ENCODE measurements at places on chromosomes 4 and X.

- DNase-seq, result no peak
These were observed 50.3 kb upstream of the HGFAC start for GRCh38 chr4:3391422-3391821.

DNA sequence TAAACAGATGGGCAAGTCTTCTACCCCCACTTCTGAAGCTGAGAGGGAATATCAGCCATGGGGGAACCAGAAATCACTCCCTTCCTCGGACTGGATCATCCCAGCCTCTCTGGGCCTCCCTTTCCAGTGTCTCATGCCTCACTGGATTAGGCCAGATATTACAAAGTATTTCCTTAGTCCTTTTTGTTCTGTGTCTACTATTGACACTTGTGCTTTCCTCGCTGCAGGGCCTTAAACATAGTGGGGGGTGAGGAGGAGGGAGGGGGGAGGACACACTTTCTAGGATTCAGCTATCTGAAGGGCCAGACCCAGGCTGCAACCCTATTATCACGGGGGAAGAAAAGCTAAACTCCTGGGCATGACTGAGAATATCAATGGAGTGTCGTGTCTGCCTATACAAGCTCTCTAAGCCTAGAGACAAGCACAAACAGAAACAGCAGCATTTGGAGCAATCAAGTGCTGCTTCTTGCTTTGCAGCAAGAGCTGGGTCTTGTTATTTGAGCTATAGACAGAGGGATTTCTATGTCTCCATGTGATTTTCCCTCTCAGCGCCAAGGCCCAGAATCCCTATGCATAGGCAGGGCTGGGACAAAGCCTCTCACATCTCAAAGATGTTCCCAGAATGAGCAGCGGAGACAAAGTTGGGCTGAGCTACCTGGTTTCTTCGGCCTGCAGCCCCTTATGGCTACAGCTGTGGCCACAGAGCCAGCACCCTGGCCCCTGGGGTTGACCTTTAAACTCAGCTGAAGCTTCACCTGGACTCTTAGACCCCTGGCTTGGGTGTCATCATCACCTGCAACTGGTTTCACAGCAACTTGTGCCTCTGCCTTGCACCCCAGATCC, 20.2 kb downstream of the PJA1 start:
- DNase-seq, result no peak

DNA sequence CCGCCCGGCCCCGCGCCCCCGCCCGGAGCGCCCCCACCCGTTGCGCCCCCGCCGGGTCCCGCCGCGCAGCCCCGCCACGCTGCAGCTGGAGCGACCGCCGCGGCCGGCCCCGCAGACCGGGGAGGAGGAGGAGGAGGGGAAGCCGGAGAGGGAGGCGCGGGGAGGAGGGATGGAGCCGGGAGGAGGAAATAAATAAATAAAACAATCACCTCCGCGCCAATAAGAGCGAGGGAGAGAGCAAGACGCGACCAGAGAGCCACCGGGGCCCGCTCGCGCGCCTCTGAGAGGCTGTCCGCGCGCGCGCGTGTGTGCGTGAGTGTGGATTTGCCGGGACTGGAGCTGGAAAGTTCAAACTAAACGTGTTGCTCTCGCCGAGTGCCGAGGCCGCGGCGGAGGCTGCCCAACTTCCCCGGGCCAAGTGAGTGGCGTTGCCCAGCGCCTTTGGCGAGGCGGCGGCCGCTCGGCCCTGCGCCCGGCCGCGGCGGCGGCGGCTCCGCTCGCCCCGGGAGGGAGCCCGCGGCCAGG, 2184.4 kb upstream of the TENM3 start:
- no peak for DNase-seq

DNA sequence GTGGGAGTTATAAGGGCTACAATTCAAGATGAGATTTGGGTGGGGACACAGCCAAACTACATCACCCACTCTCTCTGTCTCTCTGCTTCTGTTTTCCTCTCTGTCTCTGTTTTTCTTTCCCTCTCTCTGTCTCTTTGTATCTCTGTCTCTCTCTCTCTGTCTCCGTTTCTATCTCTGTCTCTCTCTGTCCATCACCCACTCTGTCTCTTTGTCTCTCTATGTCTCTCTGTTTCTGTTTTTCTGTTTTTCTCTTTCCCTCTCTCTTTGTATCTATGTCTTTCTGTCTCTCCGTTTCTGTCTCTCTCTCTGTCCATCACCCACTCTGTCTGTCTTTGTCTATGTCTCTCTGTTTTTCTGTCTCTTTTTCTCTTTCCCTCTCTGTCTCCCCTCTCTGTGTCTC, 25.3 kb downstream of the IL3RA start:
- no peak for DNase-seq

GRCh38 chrX:7570432-7571029, 272.4 kb upstream of the VCX start:
- no peak for DNase-seq

DNA sequence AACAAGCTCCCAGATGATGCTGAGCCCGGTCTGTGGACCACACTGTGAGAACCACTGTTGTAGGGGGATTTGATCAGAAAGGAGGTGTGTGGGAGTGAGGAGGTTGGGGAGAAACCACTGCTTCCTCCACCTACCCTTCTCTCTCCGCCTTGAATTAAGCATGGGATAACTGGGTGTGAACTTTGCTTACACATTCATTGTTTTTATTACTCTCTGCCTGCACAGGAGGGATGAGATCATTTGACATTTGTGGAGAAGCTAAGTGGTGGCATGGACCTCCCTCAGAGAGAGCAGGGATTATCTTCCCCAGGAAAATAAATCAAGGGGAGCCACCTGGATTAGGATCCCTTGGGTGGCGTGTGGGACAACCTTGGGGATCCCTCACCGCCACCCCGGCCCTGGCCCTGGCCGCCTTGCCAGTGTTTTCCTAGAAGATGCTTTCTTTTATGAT, 212.1 kb upstream of the ATP6AP2 start:
- no peak for DNase-seq

- DNase-seq, result no peak
These were observed 40.8 kb upstream of the FAT1 start for GRCh38 chr4:186764457-186764856.

DNA sequence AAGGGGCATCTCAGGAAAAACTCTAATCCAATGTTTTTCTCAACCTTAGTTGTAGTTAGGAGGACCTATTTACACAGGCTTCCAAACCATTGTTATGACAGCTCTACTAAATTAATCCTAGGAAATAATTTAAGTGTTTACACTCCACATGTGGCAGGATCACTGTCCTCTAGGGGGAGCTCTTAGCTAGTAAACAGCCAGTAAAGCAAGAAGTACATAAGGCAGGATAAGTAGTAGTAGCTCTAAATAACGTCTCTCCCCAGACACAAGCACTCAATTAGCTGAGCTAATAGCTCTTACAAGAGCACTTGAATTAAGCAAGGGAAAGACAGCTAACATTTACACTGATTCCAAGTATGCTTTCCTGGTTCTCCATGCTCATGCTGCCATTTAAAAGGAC, 37.3 kb downstream of the NUDT11 start:
- peak; percentile 20 for DNase-seq

- DNase-seq, result no peak
These were observed 81.7 kb upstream of the GPM6B start for GRCh38 chrX:13898603-13899002.

GRCh38 chr4:18057821-18058533, 36.4 kb upstream of the LCORL start:
- DNase-seq, result no peak

DNA sequence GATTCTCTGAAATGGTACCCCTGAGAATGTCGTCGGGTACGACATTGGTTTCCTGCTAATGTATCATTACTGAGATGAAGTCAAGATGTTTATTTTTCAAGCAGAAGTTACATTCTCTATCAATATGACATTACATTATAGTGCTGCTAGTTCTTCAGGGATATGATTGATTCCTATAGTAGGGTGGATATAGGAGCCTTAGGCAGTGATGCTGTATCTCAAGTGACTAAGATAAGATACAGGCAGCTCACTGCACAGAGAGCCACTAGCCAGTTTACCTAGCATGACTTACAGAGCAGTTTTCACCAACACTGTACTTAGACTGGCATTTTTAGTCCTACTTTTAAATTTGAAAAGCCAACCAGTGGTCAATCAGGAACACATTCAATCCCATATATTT, 154.9 kb downstream of the FANCB start:
- DNase-seq, result no peak

- no peak for DNase-seq
These were observed 1162.8 kb upstream of the PRKX start for GRCh38 chrX:4876268-4876667.

DNA sequence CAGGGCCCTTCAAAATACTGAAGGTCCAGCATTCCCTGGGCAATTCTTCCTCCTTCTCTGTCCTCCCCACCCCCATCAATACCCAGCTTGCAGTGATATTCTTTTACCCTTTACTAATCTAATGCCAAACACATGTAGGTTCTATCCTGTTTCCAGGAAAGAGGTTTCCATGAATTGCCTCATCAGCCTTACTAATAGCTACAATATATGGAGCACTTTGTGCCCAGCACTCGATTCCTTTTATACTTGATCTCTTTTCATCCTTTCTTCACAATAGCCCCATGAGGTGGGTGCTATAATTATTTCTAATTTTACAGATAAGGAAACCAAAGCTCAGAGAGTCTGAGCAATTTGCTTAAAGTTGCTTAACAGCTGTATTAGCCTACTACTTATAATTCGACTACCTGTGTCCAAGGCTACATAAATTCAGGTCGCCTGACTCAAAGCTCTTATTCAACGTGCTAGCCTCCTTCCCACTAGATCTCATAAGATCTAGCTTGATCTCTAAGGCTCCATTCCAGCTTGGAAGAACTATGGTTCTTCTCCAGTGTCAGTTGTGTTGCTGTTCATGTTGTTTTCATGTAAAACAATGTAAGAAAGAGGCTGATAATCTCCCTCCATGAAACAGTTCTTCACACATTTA, 229.6 kb upstream of the PGRMC2 start:
- peak; percentile 83 for DNase-seq

DNA sequence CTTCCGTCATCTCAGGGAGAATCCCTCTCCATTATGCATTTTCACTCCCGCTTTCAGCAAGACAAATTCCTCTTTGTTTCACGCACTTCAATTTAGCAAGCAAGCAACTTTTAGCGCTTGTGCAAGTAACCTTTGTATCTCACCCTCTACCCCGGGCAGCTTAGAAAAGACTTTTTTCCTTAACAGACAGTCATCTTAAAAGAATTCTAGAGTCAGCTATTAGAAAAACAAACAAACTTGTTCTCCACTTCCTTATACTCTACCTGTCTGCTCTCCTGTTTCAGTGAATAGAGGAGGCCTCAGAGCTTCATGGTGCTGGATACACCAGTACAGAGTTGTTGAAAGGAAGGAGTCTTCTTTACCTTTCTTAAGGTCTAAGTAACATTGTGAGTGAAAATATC, 12.1 kb downstream of the TIGD2 start:
- no peak for DNase-seq

DNA sequence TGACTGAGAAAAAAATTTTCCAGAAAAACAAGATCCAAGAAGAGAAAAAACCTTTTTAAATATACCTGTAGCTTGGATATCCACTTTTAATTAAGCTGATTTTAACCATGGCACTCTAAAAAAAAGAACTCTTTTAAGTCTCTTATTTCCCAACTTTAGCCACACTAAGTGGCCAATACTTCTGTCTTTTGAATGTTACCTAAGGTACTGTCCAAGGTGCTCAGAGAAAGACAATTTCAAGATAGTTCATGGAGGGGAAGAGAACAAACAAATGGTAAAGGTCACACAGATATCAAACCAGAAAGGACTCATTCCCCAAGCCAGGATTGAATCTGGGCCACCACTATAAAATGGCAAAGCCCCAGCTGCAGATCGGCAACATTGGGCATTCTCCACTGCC, 10.1 kb downstream of the NLRP2B start:
- no peak for DNase-seq

GRCh38 chr4:54224996-54225597, 4.0 kb upstream of the PDGFRA start:
- DNase-seq, result no peak

- DNase-seq, result no peak
These were observed 10.3 kb downstream of the XPNPEP2 start for GRCh38 chrX:129749069-129749468.

GRCh38 chr4:73701116-73701515, 39.3 kb upstream of the CXCL8 start:
- DNase-seq, result no peak

DNA sequence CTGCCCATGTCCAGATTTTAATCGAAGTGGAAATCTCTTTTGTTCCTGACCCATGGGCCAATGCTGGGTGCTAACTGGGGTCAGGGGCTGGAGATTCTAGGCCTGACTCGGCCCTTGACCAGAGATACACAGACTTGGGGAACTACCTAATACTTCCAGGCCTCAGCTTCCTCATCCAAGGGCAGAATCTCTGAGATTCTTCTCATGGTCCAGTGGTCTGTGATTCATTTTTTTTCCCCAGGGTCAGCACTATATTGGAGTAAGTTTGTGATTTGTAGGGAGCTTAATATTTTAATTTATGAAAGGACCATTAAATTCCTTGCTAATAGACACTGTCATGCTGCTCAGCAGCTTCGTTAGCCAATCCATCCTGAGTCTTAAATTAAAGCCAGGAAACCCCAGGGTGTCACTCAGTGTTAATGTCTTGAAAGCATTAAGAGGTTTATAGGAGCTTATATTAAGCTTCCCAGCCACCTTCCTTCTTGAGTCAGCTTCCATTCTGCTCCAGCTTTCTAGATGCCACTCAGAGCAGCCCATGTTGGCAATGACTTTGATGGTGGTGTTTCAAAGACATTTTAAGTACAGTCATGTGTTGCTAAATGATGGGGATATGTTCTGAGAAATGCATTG, 27.0 kb upstream of the PROM1 start:
- DNase-seq, result no peak

DNA sequence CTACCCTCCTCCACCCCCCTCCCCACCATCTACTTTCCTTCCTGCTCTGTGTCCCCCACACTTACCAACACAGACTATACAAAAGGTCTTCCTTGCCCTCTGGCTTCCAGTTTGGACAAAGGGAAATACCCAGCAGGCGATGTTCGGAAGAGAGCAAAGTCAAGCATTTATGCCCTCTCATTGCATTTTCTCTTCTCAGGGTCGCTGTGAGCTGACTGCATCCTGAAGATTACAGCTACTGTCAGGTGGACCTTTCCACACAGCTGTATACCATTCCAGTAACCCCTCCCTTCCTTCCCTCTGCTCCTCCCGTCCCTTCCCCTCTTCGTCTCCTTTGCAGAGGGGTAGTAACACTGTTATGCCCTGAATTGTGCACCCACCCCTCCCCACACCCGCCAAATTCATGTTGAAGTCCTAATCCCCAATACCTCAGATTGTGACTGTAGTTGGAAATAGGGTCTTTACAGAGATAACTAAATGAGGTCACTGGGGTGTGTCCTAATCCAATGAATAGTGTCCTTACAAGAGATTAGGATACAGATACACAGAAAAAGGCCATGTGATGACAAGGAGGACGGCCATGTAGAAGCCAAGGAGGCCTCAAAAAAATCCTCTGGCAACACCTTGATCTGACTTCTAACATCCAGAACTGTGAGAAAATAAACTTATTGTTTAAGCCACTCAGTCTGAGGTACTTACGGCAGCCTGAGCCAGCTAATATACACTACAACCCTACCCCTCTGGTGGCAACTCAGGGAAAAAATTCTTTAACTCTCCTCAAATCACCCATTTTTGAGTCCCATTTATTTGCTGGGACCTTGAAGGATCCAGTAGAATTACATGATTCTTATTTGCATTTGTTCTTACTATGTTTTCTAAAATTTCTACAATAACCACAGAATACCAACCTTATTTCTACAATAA, 11.7 kb downstream of the MORF4L2 start:
- DNase-seq, result no peak
